ENCODE measurements at places on chromosomes 5 and 9.

- no peaks in the 10 kb centered on the region for H3K27me3 ChIP-seq
- no peaks in the 10 kb centered on the region for H3K4me1 ChIP-seq
- H3K4me3 ChIP-seq, result no peak overlapping the region
Observed at GRCh38 chr5:16909464-16909863, 26.6 kb downstream of the MYO10 start.

GRCh38 chr9:12774861-12775678, at the start of gene LURAP1L:
LURAP1L (plus strand) TSS chr9:12775020; CDS start chr9:12775716, 696 bp downstream.
- peak within 1 kb of the TSS; percentile 94 for H3K4me3 ChIP-seq
- H3K27ac ChIP-seq, result peak within 1 kb of the TSS; percentile 87
- H3K27me3 ChIP-seq, result no peaks in the 10 kb centered on the region
- peaks cover 7% of the 10 kb centered on the region for H3K4me1 ChIP-seq
- no peaks in the 10 kb centered on the region for H3K36me3 ChIP-seq

GRCh38 chr9:130444565-130445221, at the start of gene ASS1:
ASS1 (plus strand) TSS chr9:130444961; CDS start chr9:130452229, 7,268 bp downstream.
- H3K4me3 ChIP-seq, result peak within 1 kb of the TSS; percentile 70
- no peaks in the 10 kb centered on the region for H3K27me3 ChIP-seq
- no peaks in the 10 kb centered on the region for H3K36me3 ChIP-seq
- H3K27ac ChIP-seq, result peak within 1 kb of the TSS; percentile 81

- H3K36me3 ChIP-seq, result no peaks in the 10 kb centered on the region
- DNase-seq, result no peak
- H3K4me1 ChIP-seq, result peaks cover 32% of the 10 kb centered on the region
- H3K4me3 ChIP-seq, result no peak overlapping the region
Observed at GRCh38 chr5:115859378-115859777, 17.6 kb downstream of the AP3S1 start.

DNA sequence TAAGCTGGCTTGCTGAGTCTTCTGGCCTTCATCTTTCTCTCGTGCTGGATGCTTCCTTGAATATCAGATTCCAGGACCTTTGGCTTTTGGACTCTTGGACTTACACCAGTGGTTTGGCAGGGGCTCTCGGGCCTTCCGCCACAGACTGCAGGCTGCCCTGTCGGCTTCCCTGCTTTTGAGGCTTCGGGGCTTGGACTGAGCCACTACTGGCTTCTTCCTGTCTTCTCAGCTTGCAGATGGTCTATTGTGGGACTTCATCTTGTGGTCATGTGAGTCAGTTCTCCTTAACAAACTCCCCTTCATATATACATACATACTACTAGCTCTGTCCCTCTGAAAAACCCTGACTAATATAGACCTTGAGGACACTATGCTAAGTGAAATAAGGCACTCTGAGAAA, 78.3 kb upstream of the SSBP2 start:
- no peak for DNase-seq
- no peak overlapping the region for H3K4me3 ChIP-seq
- H3K27ac ChIP-seq, result no peak overlapping the region
- H3K36me3 ChIP-seq, result no peaks in the 10 kb centered on the region
- no peaks in the 10 kb centered on the region for H3K4me1 ChIP-seq
- no peaks in the 10 kb centered on the region for H3K27me3 ChIP-seq

DNA sequence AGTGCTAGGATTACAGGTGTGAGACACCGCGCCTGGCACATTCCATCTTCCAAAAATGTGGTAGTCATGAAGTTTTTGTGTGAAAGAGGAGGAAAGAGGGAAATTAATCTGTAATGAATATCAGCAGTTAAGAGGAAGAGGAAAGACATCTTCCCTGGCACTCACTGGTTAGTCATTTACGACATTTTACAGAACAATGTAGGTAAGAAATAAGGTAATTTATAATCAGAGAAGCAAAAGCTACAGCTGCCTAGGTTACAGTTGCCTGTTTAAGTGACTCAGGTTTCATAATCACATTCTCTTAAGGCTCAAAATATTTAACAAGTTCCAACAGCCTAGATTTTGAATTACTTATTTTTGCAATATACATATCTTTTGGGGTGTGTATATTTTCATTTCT, 26.9 kb downstream of the CNOT6 start:
- no peak overlapping the region for H3K27ac ChIP-seq
- no peak overlapping the region for H3K4me3 ChIP-seq
- DNase-seq, result no peak
- no peaks in the 10 kb centered on the region for H3K36me3 ChIP-seq

GRCh38 chr5:118320121-118320520, 668.2 kb downstream of the DTWD2 start:
- H3K27me3 ChIP-seq, result no peaks in the 10 kb centered on the region
- no peaks in the 10 kb centered on the region for H3K36me3 ChIP-seq
- H3K27ac ChIP-seq, result no peak overlapping the region
- DNase-seq, result no peak
- H3K4me3 ChIP-seq, result no peak overlapping the region

DNA sequence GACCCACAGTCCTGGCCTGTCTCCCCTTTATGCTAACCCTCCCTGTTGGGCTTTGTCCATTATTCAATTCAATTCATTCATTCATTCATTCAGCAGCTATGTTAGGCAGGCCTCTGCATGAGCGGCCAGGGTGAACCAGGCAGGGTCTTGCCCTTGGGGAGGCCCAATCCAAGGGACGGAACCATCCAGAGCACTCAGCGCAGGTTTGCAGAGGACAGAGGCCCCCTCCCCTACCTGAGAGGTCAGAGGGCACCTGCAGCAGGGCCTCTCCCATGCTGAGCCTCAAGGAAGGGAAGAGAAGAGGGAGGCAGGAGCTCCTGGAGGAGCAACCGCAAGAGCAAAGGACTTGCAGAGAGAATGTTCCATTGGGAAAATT, 61.4 kb downstream of the C9orf50 start:
- H3K4me1 ChIP-seq, result no peaks in the 10 kb centered on the region
- no peak overlapping the region for H3K27ac ChIP-seq
- no peak for DNase-seq
- H3K4me3 ChIP-seq, result no peak overlapping the region
- H3K27me3 ChIP-seq, result no peaks in the 10 kb centered on the region
- H3K36me3 ChIP-seq, result no peaks in the 10 kb centered on the region

GRCh38 chr9:2236850-2237249, 221.7 kb downstream of the SMARCA2 start:
- DNase-seq, result no peak
- no peaks in the 10 kb centered on the region for H3K36me3 ChIP-seq
- H3K4me3 ChIP-seq, result no peak overlapping the region
- H3K4me1 ChIP-seq, result peaks cover 2% of the 10 kb centered on the region
- H3K27ac ChIP-seq, result no peak overlapping the region

- no peaks in the 10 kb centered on the region for H3K4me1 ChIP-seq
- no peak overlapping the region for H3K27ac ChIP-seq
- no peak overlapping the region for H3K4me3 ChIP-seq
- no peaks in the 10 kb centered on the region for H3K36me3 ChIP-seq
- DNase-seq, result no peak
Observed at GRCh38 chr5:76202182-76202581, 119.0 kb downstream of the SV2C start.

DNA sequence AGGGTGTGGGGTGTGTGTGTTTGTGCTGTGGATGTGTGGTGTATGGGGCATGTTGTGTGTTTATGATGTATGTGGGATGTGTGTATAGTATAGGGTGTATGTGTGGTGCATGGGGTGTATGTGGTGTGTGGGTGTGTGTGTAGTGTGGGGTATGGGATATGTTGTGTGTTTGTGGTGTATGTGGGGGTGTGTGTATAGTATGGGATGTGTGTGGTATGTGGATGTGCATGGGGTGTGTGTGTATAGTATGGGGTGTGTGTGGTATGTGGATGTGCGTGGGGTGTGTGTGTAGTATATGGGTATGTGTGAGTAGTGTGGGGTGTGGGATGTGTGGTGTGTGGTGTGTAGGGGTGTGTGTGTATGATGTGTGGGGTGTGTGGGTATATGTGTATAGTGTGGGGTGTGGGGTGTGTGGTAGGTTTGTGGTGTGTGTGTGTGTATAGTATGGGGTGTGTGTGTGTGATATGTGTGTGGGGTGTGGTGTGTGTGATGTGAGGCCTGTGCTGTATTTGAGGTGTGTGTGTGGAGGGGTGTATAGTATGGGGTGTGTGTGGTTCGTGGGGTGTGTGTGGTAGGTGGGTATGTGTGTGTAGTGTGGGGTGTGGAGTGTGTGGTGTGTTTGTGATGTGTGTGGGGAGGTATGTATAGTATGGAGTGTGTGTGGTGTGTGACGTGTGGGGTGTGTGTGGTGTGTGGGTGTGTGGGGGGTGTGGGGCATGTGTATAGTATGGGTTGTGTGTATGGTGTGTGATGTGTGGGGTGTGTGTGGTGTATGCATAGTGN, 10.5 kb downstream of the ECSCR start:
- DNase-seq, result no peak
- H3K4me3 ChIP-seq, result no peak overlapping the region
- H3K36me3 ChIP-seq, result no peaks in the 10 kb centered on the region
- no peaks in the 10 kb centered on the region for H3K27me3 ChIP-seq
- H3K4me1 ChIP-seq, result no peaks in the 10 kb centered on the region

- H3K4me3 ChIP-seq, result no peak overlapping the region
- no peak overlapping the region for H3K27ac ChIP-seq
- DNase-seq, result no peak
- no peaks in the 10 kb centered on the region for H3K36me3 ChIP-seq
Observed at GRCh38 chr9:124078641-124079040, 67.1 kb downstream of the LHX2 start.

- no peak for DNase-seq
- H3K36me3 ChIP-seq, result no peaks in the 10 kb centered on the region
- H3K4me1 ChIP-seq, result no peaks in the 10 kb centered on the region
Observed at GRCh38 chr9:123679330-123679987, 250.5 kb downstream of the DENND1A start.

GRCh38 chr5:141753971-141754713, 72.1 kb upstream of the ARAP3 start:
- no peak overlapping the region for H3K27ac ChIP-seq
- no peaks in the 10 kb centered on the region for H3K36me3 ChIP-seq
- H3K27me3 ChIP-seq, result peaks cover 9% of the 10 kb centered on the region
- H3K4me1 ChIP-seq, result no peaks in the 10 kb centered on the region

DNA sequence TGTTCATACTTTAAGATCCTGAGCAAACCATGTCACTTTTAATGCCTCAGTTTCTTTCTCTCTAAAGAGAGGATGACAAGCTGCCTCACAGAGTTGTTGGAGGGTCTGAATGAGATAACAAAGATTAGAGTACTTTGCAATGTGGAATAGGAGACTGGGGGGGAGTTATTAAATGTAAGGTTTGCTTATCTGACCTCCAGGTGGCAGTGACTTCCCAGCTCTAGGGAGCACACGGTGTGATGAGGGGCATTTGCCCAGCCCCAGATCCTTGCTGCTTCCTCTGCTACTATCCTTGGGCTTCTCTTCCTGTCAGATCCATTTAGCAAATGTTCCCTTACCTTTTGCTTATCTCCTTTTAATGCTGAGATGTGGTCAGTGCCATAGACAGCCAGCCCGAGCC, 30.7 kb downstream of the ENHO start:
- H3K27ac ChIP-seq, result no peak overlapping the region
- no peak for DNase-seq
- no peaks in the 10 kb centered on the region for H3K27me3 ChIP-seq
- H3K36me3 ChIP-seq, result no peaks in the 10 kb centered on the region
- no peak overlapping the region for H3K4me3 ChIP-seq

- H3K4me3 ChIP-seq, result no peak overlapping the region
- no peaks in the 10 kb centered on the region for H3K4me1 ChIP-seq
- H3K27me3 ChIP-seq, result no peaks in the 10 kb centered on the region
- no peak for DNase-seq
- H3K27ac ChIP-seq, result no peak overlapping the region
- H3K36me3 ChIP-seq, result no peaks in the 10 kb centered on the region
Observed at GRCh38 chr5:32042551-32042961, 131.6 kb downstream of the GOLPH3 start.

- H3K27ac ChIP-seq, result no peak overlapping the region
- no peak overlapping the region for H3K4me3 ChIP-seq
- no peak for DNase-seq
- no peaks in the 10 kb centered on the region for H3K27me3 ChIP-seq
Observed at GRCh38 chr5:131430794-131431193, 166.9 kb downstream of the CDC42SE2 start.

GRCh38 chr5:158773161-158773560, 326.6 kb downstream of the EBF1 start:
- H3K27me3 ChIP-seq, result no peaks in the 10 kb centered on the region
- peaks cover 80% of the 10 kb centered on the region for H3K4me1 ChIP-seq
- H3K4me3 ChIP-seq, result no peak overlapping the region
- H3K27ac ChIP-seq, result peak overlapping the region; percentile 89
- H3K36me3 ChIP-seq, result no peaks in the 10 kb centered on the region
- DNase-seq, result no peak

GRCh38 chr5:167947306-167947705, 344.1 kb upstream of the WWC1 start:
- no peaks in the 10 kb centered on the region for H3K27me3 ChIP-seq
- H3K4me3 ChIP-seq, result no peak overlapping the region
- no peak overlapping the region for H3K27ac ChIP-seq
- DNase-seq, result no peak

DNA sequence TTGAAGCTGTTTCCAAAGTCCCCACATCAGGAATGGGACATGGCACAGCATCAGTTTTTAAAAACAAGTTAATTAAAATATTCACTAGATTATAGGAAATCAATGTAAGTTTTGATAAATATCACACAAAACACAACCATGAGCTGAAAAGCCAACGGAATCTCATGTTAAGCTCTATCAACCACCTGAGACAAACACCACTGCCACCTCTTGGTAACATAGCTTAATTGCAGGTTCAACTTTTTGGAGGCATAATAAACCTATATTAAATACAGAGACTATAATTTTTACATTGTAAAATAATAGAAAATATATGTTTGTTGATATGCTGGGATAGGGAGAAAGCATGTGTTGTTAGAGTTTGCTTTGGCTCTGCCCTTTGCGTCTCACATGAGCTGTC, 126.1 kb downstream of the SV2C start:
- H3K36me3 ChIP-seq, result no peaks in the 10 kb centered on the region
- H3K4me3 ChIP-seq, result no peak overlapping the region

GRCh38 chr5:53167836-53168235, 58.3 kb upstream of the MOCS2 start:
- H3K4me1 ChIP-seq, result no peaks in the 10 kb centered on the region
- H3K36me3 ChIP-seq, result no peaks in the 10 kb centered on the region
- H3K27ac ChIP-seq, result no peak overlapping the region
- H3K27me3 ChIP-seq, result no peaks in the 10 kb centered on the region
- peak; percentile 67 for DNase-seq
- no peak overlapping the region for H3K4me3 ChIP-seq

DNA sequence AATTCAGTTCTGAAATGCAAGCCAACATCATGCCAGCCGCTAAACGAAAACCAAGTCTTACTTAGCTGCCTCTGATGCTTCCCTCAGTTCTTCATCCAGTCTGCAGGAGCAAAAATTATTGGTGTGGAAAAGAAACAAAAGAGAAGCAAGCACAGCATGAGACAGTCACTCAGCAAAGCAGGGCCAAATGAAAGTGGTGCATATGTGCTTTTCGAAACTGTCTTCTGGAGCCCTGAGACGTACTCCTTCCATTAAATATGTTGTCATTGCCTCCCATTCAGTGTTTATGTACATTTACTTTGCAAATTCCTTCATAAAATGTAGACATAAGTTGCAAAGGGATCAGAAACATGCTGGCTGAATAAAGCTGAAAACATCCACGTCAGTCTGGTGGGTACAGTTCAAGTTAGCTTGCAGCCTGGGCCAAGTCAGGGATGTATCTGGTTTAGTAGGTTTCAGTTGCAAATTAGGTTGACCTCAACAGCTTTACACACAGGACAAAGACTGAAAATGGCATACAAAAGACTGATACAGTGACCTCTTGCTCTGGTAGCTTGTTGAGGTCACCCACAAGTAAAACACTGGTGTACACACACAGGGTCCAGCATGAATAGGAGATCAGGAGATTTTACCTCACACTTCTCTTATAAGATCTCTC, 139.7 kb upstream of the PCA3 start:
- DNase-seq, result no peak
- H3K27me3 ChIP-seq, result no peaks in the 10 kb centered on the region
- no peak overlapping the region for H3K27ac ChIP-seq
- peaks cover 4% of the 10 kb centered on the region for H3K4me1 ChIP-seq
- peaks cover 36% of the 10 kb centered on the region for H3K36me3 ChIP-seq
- H3K4me3 ChIP-seq, result no peak overlapping the region
